HT1080 (cell line): ENCODE measurements at places on chromosomes 2 and 18.
A peak's percentile ranks its signal among the peaks of the same experiment; 100 is the strongest.

GRCh38 chr2:208929139-208929864, 494.5 kb upstream of the MAP2 start:
- DNase-seq: no peak

DNA sequence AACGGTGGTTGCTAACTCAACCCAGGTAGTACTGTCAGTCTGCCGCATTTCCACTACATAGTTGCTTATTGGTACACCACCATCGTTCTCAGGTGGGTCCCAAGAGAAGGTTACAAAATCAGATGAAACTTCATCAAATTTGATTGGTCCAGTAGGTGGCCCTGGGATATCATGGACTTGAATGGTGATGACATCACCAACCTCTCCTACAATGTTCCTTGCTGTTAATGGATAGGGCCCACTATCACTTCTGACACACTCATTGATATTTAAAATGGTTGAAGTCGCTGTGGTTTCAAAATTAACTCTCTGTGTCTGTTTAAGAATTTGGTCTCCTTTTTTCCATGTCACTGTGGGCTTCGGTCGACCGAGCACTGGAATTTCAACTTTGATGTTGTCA, 94.5 kb downstream of the PLEKHA3 start:
- DNase-seq: no peak

DNA sequence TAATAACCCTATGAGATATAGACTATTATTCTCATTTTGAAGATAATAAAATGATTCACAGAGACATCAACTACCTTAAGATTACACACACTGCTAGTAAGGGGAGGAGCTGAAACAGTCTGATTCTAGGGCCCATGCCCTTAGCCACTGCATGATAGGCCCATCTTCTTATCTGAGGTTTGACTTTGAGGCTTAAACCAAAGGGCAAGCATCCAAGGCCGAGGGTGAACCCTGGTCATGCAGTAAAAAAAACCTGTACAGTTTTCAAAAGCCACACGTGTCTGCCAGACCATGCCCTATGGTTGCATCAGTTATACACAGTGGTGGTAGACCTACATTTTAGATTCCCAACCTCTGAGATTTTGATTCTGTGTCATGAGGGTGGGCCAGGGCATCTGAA, 44.8 kb downstream of the POLE4 start:
- no peak for DNase-seq

DNA sequence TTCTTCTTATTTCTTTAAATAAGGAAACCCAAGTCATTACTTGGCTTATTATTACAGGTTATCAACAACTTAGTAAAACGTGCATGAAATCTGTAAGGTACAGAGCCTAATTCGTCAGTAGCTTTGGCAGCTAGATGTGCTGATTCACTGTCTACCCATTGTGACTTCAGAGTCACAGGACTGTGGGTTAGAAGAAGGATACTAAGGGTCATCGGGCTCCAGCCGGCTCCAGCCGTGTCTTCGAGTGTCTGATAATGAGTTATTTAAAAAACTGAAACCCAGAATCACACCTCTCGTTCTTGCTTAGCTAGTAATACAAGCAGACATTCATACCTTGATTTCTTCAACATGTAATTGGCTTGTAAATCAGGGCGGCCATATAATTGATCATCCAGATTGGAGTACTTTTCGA, 170.5 kb downstream of the FMNL2 start:
- DNase-seq: peak; percentile 77

DNA sequence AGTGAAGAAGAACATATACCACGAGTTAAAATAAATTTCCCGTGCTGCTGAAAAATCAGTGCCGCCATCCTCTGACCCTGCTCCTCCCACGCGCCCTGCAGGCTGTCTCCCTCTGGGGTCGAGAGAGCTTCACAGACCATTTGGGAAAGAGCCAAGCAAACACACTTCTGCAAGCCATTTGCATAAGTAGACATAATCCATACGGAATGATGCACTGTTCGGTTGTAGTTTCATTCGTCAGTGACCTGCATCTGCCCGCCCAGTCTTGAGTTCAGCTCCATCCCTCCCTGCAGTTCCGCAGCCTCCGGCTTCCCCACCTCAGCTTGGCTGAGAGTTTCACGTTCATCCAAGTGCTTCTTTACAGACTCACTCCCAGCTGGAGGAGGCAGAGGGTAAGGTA, 69.6 kb downstream of the TRAPPC12 start:
- DNase-seq: no peak

DNA sequence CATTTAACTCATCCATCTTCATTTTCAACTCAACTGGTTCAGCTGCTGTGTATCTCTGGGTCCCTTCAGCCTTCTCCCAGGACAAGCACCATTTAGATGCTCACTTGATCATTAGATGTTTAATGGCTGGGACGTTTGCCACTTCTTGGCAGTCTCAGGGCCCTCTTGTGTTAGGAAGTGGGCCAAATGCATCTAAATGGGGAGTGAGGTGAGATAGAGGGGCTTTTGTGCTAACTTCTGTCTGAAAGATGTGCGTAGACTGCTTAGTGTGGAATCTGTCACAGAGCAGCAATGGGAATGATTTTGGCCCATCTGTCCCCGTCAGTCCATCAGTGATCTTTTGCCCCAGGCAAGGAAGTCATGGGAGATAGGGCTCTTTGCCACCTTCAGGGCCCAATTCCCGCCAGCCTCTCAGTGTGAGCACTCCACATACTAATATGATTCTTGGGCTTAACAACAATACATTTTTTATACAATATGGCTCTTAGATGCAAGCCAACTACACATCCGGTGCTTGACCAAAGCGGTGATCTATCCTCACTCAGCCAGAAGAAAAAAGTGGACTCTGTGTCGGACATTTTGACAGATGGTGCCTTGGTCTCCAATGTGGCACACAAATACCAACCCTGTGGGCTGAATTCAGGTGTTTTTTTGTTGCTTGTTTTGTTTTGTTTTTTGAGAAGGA, 95.7 kb upstream of the EPC2 start:
- DNase-seq: no peak

GRCh38 chr2:160252900-160253299, 52.8 kb upstream of the ITGB6 start:
- DNase-seq: no peak

DNA sequence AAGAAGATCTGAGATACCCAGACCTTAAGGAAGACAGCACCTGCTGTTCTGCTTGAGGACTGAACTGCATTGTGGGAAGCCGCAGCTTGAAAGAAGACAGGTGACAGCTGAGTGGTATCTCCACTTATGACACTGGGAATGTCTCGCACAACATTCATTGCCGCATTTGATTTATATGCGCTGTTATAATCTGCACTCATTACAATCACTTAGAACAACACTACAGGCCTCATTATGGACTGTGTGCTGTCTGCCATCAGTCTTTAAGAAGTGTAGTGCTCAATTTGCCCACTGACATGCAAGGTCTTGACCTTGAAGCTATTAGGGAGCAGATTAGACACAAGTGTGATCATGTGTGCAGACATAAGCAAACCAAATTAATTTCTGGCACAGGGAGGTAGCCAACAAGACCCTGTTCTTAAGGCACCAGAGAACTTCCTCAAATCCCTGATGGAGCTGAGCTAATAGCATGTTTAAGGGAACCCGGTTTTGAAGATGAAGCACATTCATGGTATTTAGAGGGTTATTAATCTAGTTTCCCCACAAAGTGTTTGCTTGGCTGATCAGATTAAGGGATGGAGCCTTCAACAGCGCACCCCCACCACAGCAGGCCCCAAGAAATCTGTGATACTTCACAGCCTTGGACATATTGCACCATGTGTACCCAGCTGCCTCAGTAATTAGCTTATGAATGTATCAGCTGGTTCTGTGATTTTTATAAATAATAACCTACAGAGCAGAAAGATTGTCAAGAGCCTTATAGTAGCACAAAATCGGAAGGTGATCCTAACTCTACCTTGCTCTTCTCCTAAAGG, 146.8 kb downstream of the SATB2 start:
- DNase-seq: no peak

- DNase-seq: peak; percentile 4
Observed at GRCh38 chr2:81706856-81707255, 1402.3 kb upstream of the LRRTM1 start.

DNA sequence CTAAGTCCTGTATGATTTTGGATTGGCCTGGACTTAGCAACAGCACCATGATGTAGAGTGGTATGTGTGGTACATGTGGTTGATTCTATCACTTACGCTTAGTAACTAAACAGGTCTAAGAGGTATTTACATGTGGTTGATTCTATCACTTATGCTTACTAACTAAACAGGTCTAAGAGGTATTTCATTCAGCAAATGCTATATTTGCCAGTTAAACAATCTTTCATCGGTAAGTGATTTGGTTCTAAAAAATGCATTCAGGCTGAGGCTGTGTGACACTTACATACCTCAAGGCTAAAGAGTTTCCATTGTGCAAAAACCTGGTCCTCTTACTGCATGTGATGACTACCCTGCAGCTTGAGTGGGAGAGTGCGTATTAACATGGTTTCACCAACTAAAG, 13.1 kb downstream of the EIF4E2 start:
- DNase-seq: no peak

GRCh38 chr2:24507549-24507948, 16.5 kb downstream of the NCOA1 start:
- DNase-seq: no peak

DNA sequence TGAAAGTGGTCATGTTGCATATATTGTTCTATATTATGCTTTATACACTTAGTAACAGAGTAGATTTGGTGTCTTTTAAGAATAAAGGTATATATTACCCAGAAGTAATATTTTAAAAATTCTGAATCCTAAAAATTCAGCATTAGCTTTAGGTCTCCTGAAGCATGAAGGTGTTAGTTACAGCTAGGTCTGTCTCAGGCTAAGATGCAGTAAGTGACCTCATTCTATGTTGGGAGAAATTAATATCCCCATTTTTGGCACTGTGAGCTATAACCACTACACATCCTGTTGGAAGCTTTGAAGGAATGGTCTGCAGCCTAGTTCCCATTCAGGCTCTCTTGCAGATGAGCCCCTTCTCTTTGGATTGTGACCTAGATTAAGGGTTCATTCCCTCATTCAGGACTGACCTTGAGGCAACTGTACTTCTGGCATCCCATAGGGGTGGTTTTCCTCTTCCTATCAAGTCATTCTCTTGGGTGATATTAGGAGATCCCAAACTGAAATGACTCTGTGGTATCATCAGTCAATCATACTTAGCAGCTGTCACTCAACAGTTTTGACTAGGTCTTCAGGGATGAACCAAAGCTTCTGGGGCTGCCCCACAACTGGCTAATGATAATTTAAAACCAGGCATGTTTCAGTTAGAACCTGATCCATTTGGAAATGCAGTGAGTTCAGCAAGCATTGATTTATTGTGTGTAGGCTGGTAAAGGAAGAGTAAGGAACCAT, 117.7 kb downstream of the GPD2 start:
- DNase-seq: no peak

- no peak for DNase-seq
Observed at GRCh38 chr2:206116278-206116677, 30.3 kb upstream of the INO80D start.

GRCh38 chr2:111192776-111193368, 72.2 kb downstream of the BCL2L11 start:
- DNase-seq: no peak

GRCh38 chr2:201420442-201421113, 30.7 kb downstream of the TRAK2 start:
- DNase-seq: peak; percentile 75

DNA sequence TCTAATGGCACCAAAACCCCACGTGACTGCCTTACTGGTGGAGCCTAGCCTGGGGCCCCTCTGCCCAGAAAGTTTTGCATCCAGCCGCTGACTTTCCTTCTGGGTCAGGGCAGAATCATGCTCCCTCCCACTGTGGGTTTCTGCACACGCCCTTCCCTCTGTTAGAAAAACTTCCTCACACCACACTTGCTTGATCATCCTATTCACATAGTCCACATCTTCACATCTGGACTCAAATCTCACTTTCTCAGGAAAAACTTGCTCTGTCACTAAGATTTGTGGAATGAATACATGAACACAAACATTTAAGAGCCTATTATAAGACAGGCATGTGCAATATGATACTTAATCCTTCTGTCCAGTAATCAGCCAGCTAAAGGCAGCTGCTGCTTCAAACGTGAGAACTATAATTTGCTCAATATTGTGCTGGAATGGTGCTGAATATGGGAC, 274.7 kb downstream of the RND3 start:
- DNase-seq: no peak

DNA sequence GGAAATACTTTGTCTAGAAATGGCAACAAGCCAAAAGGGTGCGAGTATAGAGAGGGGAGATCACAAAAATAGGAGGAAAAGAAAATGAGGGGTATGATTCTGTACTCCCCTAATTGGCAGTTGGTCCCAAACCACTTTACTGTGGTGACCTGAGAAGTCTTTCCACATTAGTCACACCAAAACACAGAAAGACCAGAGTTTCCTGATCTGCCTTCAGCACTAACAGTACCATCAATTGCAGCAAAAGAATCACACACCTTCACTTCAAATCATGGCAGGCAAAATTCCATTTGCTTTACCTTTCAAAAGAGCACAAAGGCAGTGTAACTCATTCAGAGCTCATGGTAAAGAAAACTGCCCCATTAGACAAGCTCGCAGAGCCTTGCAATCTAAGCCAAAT, 86.8 kb downstream of the ALK start:
- DNase-seq: peak; percentile 44

DNA sequence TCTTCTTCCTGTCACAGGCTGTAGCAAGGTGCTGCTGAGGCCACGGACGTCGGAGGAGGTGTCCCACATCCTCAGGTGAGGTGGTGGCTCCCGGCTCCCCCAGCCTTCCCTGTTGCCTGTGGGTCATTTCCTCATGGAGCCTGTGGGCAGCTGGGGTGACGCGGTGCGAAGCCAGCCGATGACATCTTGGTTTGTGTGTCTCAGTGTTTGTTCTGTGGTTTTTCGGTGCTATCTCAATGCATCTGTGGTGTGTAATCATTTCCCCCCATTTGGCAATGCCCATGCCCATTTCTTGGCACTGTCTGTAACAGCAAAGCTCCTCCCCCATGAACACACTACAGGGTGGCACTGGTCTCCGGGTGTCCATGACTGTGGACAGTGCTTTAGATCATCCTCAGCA, 6.6 kb downstream of the D2HGDH start:
- DNase-seq: peak; percentile 87

DNA sequence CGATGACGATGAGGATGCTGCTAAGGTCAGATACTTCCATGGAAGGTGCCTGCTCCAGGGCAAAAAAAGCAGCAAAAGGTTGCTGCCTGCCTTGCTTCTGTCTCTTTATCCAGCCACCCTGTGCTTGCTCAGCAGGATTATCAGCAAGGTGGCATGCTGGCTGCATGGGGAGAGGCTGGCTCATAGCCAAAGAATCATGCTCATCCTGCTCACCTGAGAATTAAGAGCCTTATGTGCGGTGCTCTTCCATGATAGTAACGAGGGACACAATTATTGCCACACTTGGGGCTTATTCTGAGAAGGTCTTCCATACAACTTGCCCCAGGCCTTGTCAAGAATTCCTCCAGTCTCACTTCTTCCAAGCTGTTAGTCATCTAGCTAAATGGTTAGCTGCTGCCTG, 60.4 kb upstream of the SEC11C start:
- no peak for DNase-seq

- DNase-seq: no peak
Observed at GRCh38 chr18:48049757-48050156, 119.3 kb upstream of the SMAD2 start.

DNA sequence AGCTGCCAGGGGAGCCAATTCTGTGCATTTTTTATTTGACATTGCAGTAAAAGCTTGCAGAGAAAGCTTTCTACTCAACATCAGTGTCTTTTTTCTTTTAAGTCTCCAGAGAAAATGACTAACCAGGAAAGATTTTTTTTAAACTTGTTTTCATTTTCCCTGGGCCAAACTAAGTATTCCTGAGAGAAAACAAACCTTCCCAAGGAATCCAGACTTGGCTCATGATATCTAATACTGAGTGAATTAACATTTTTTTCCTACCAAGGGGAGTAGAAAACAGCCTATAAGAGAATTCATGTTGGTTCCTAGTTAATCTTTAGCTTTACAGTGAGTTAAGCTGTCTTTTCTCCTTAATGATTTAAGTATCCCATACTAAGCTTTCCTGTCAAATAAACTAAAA, 46.7 kb downstream of the DAPL1 start:
- DNase-seq: no peak
